Activated CD8-positive, alpha-beta T cell treated with anti-CD3 and anti-CD28 coated beads, Interleukin-2, amount 10 ng/mL, durations not matched to agents 7 days and 5 days (primary cell): ENCODE measurements at places on chromosomes 7 and 10. TPM values are rescaled to one million over a fixed set of nuclear protein-coding genes. Genes with fewer than 3 reads are reported as not detected.

GRID2IP gene
- not detected for total RNA-seq

HTR7 gene
- not detected for total RNA-seq

MRLN gene
- not detected for total RNA-seq

SRGN gene
- total RNA-seq, result 166 TPM

DNA sequence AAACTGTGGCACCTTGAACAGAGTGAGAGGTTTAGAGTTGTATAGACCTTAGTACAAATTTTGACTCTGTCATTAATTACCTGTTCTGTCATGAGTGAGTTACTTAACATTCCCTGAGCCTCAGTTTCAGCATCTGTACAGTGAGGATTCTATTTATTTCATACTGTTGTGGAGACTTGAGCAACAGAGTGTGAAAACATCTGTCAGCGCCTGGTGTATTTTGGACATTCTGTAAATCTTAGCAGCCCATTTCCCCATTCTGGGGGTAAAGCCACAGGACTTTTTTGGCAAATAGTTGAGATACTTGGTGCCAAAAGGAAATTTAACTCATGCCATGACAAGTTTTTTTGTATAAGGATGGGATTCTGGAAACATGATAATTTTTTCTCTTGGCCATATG lies 94.8 kb downstream of the AUTS2 start:
- DNase-seq, result no peak

GRCh38 chr7:126305671-126306070 lies 947.1 kb downstream of the GRM8 start:
- DNase-seq, result no peak

SPDYE1 gene
- total RNA-seq, result not detected

DNA sequence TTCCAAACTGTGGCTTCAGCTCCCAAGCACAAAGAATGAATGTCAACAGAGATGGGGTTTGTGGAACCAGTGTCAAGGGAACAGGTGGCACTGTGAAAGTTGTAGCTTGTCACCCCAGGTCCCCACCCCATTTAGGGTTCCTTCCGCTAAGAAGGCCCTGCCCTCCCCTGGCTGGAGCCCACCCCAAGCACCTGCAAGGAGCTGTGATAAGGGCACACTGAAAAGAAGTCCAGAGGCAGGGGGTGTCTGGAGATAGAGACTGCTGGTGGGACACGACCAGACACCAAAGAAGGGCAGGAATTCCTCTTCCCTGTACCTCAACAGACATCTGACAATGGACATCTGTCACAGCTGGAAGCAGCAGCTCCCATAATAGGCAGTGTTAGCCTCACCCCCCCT lies 4.5 kb downstream of the GRID1 start:
- DNase-seq, result no peak

DNA sequence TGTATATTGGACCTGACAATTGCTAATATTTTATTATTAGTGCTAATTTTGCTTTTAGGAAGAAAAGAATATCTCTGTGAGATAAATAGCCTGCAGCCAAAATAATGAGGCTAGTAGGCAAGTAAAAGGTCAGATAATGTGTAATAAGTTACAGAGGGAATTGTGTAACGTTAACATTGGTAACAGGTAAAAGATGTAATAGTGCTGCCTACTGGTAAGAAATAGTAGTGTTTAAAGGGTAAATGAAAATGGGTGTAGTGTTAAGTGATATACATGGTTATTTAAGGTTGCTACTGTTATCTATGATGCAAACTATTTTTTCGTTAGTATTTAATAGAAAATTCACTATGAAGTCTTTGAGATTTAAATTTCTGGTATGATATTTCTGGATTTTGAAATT lies 9.2 kb upstream of the FOXP2 start:
- no peak for DNase-seq

- DNase-seq, result no peak
Observed at GRCh38 chr7:2011266-2012043, 221.3 kb downstream of the MAD1L1 start.

- DNase-seq, result no peak
Observed at GRCh38 chr7:92768501-92769393, 67.6 kb downstream of the CDK6 start.

CTTNBP2 gene
- total RNA-seq, result not detected

GRCh38 chr10:22259280-22259679 lies 41.5 kb upstream of the EBLN1 start:
- peak; percentile 25 for DNase-seq

DNA sequence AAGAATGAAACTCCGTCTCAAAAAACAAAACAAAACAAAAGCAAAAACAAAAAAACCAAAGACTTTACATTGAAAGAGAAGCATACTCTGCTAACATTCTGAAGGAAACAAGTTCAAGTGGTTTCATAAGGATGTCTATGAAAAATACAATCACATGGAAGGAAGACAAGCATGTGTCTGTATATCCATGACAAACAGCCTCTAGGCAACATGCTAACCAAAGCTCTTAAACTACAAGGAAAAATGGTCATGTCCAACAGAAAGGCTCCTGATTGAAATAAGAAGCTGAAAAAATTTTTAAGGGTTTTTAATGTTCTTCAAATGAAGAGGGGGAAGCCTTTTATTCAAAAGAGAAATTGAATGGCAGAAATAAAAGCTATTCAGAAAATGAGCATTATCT lies 64.9 kb downstream of the UBE2H start:
- no peak for DNase-seq

DNA sequence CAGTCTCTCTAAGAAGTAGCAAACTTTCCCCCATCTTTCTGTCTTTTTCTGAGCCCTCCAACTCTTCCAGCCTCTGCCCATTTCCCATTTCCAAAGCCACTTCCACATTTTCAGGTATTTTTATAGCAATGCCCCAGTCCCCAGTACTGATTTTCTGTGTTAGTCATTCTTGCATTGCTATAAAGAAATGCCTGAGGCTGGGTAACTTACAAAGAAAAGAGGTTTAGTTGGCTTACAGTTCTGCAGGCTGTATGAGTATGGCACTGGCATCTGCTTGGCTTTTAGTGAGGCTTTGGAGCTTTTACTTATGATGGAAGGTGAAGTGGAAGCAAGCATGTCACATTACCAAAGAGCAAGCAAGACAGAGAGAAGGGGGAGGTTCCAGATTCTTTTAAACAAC lies 17.2 kb downstream of the PLCE1 start:
- DNase-seq, result no peak
